Right ventricle myocardium superior (tissue), 1 donor: ENCODE measurements at places on chromosomes 12 and 14.

- peak; percentile 47 for DNase-seq
Observed at GRCh38 chr12:67472539-67472938, 176.0 kb upstream of the DYRK2 start.

- DNase-seq = no peak
Observed at GRCh38 chr14:92366237-92366636, 43.3 kb downstream of the SLC24A4 start.

DNA sequence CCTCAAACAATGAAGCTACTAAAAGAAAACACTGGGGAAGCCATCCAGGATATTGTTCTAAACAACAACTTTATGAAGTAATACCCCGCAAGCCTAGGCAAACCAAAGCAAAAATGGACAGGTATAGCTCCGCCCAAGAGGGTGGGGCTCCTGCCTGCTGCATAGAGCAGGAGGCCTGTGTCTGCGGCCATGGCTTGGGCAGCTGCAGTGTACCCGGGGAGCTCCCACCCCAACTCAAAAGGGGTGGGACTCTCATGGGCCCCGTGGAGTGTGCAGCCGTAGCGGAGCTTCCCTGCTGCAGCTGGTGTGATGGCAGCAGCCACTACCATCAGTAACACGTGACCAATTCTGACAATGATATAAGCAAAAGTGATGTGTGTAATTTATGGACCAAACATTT is 264.2 kb upstream of the KITLG start:
- DNase-seq = no peak

DNA sequence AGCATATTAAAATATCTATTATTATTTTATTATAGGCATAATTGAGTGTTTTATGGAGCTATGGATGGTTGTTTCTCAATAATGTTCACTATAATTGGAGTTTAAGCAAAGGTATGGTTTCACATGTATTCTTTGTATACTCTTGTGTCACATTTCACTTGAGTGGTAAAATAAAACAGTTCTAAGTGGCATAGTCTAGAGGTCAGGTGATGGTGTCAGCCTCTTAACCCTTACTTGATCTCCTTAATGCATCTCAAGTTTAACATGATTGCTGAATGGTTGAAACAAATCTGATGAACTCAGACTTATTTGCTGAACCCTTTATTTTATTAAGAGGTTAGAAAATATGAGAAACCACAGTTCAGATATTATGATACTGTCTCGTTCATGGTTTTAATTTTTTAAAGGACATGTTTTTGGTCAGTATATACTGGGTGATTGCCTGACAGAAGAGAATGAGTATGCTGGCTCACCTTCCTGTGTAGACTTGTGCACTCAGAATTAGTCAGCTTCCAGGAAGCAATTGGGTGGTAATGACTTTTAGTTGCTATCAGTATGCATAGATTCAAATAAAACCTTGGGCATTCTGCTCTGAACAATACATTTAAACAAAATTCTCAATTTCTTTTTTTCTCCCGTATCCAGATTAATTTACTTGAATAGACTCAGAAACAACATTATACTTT is 464.6 kb downstream of the PCNX1 start:
- DNase-seq = no peak

DNA sequence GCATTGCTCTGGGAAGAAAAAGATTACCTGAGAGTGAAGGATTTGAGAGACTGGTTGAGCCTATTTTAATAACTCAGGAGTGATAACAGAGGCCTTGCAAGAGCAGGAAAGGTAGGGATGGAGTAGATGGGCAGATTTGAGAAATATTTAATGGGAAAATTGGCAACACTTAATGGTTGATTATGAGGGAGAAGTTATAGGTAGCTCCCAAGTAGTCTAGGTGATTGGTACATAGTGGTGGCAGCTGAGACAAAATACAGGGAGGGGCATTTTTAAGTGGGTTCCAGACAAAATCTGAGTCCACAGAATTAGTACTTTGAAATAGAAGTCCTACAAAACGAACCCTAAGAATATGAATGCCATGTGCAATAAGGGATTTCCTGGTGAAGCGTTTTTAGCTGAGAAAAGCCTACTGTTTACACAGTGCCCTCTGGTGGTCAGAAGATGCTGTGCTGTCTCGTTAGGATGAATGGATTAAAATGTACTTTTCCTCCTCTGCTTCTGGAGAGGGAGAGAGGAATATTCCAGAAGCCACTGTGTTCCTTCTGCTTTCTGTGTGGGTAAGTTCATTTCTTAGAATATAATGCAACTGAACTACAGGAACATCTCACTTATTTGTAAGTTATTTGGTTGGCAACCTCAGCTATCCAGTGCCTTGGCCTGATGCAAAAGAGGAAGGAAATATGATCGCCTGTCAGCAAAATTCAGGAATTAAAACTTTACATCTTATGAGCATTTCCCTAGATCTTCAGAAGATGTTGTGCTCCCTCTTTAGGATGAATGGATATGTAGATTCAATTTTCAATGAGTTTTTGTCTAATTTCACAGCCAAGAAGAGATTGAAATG is 6.5 kb downstream of the ZBTB1 start:
- no peak for DNase-seq

DNA sequence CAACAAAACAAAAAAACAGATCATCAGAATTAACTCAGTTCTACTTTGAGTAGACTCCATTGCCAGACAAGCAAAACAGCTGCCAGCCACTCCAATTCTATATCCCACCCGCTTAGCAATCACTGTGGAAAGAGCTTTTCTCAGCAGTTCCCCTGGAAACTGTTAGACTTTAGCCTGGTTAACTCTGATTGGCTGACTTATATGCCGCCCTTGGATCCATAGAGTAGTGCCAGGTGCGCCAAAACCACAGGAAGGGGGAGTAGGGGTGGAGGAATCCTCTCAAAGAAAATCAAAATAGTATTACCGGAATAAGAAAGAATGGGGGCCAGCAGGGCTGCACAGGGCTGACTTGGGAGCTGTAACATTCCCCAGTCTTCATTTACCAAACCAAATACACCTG is 5.4 kb upstream of the EML5 start:
- no peak for DNase-seq

- peak; percentile 64 for DNase-seq
Observed at GRCh38 chr14:93008381-93008780, 85.4 kb downstream of the CHGA start.

- DNase-seq = no peak
Observed at GRCh38 chr14:31297701-31298344, 90.2 kb upstream of the HECTD1 start.

- DNase-seq = no peak
Observed at GRCh38 chr14:86543521-86543920, 1013.6 kb downstream of the FLRT2 start.

GRCh38 chr12:95648990-95649791 is 97.9 kb upstream of the USP44 start:
- DNase-seq = no peak
